B cell (primary cell): ENCODE measurements at places on chromosomes 11 and 22. TPM values are rescaled to one million over a fixed set of nuclear protein-coding genes. Genes with fewer than 3 reads are reported as not detected.

AP1B1 gene
- total RNA-seq, result 162 and 174 TPM in 2 replicates

PEX26 gene
- 33.4 and 35.4 TPM in 2 replicates for total RNA-seq

FOLR3 gene
- not detected in 2 replicates for total RNA-seq

PDGFB gene
- total RNA-seq, result not detected in 2 replicates

MYEOV gene
- total RNA-seq, result not detected in 2 replicates

AGBL2 gene
- total RNA-seq, result 13.6 and 17.0 TPM in 2 replicates

PNPLA5 gene
- total RNA-seq, result not detected in 2 replicates

HBG2 gene
- not detected in 2 replicates for total RNA-seq

GDPD4 gene
- total RNA-seq, result not detected in 2 replicates

DNA sequence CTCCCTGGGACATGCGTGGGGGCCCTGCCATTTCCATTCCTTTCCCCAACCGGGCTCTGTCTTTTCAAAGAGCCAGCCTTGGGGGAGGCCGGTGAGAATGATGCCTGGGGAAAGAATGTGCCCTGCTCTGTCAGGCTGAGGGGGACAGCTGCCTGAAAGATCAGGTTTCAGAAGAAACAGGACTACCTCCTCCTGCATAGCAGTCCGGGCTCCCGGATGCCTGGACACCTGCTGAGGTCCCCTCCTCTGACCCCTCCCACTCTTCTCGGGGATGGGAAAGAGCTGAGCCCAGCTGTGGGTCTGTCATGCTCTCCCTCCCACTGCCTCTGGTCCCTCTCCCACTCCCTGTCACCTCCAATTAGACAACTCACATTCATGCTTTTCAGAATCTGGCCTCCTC, 41.8 kb upstream of the CDON start:
- no peak for DNase-seq

DNA sequence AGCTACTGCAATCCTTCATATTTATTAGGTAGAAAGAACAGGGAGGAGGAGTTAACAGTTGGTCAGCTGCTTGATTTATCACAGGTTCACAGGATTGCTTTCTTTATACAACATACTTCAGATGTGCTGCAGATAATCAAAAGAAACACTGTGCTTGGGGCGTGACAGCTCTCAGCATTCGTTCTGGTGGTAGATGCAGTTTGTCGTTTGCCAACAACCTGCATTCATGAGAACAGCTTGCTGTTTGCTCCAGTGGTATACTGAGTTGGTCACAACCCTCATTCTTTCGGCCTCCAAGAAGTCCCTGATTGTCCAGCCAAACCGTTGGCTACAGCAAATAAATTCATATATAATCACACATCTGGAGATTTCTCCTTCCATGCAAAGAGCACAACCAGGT, 120.5 kb downstream of the ZNF280B start:
- DNase-seq, result no peak

DNA sequence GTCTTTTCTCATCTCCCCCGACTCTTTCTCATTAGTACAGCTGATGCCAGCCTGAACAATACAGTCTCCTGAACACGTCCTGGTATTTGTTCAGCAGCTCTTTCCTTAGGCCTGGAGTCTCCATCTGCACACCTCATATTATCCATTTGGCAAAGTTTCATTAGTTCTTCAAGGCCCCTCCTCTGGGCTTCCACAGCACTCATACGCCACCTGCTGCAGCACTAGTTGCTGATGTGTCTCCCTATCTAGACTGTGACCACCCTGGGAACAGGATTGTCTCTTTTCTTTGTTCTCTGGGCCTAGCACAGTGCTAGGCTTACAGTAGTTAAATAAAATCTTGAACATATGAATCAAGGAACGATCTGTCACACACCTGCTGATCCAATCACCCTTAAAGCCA, 17.2 kb downstream of the DCHS1 start:
- DNase-seq, result no peak

DNA sequence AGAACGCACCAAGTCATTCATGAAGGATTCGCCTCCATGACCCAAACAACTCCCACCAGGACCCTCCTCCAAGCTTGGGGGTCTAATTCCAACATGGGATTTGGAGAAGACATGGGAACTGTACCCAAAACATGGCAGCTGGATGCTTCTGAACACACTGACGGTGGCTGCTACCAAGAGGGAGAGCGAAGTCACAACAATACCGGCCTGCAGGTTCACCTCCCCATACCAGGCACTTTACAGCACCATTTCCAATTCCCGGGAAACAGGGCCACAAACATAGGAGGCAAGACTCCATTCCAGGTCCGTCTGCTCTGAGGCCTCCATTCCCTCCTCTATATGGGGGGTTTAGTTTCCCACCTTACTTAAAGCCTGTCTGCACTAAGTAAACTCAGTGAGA, 75.8 kb downstream of the LINC01488 start:
- DNase-seq, result no peak

DNA sequence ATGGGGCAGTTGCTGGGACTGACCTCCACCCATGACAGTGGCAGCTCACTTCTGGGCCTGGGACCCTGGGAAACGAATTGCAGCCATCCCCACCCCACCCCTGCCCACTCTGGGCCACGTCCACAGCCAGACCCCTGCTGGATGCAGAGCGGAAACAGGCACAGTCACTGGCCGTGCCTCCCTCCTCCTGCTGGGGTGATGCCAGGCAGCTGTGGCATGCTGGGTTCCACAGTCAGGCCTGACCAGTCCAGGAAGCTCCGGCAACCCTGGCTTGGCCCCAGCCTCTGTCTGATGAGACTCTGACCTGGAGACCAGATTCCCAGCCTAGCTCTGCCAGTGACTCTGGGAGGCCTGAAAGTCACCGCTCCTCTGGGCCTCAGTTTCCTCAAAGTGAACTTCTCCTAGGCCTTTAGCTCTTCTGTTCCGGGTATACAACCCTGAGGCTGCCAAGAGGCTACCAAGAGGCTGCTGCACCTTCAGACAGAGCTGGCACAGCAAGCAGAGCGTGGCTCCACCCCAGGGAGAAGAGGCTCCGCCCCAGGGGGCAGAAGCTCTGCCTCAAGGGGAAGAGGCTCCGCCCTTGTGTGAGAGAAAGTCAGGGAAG, 8.9 kb downstream of the SULT4A1 start:
- no peak for DNase-seq

DNA sequence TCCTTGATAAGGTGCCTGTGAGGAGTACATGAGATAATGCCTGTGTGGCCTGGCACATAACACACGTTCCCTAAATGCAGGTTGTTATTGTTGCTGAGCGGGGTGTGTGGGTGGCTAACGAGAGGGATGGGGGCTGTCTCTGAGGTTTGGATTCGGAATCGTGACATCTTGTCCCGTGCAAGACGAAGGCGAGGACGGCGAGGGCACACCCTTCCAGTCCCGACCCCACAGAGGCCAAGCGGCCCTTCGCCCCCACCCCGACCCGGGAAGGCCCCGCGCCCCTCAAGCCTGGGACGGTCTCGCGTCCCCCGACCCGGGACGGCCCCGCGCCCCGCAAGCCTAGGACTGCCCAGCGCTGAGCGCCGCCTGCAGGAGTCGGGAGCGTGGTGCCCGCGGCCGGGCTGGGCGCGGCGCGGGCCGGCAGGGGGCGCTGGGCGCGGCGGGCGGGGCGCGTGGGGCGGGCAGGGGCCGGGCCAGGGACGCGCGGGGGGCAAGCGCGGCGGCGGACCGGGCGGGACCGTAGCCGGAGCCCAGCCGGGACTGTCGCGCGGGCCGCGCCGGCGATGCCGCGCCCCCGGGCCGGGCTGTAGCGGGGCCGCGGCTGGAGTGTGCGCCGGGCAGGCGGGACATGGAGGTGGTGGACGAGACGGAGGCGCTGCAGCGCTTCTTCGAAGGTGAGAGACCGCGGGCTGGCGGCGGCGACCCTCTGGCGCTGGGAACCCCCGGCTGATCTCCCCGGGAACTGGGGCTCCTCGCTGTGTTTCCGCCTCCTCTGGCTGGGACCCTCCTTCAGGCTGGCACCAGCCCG, at the start of gene MYRF:
TSS of gene MYRF (plus strand) at position 520 of the 808 bp plus-strand sequence. CDS start at position 629, 109 bp downstream.
- DNase-seq, result peak; percentile 71

DNA sequence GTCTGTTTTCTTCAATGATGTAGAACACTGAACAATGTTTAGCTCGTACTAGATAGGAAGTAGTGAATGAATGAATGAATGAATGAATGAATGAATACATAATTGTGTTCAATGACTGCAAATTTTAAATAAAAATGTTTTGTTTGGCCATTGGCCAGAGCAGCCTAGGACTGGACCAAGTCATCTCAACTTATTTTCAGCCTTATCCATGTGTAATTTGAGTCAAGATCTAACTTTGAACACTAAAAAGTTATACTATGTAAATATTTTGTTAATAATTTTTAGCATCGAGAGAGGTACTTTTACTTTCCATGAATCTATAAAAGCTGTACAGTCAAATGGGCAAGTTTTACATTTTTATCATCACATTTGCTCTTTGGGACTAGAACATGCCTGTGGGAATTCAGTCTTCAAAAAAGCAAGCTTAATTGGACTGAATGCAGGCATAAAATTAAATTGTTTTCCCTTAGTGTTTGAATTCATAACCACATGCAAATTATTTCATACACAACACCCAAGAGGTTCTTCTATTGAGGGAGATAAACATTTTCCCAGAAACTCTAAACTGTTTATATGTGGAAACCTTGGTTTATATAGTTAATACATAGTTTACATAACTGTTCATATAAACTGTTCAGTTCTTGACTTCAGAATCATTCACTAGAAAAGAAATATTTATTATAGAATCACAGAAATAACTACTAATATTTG, 222.1 kb upstream of the ANO3 start:
- DNase-seq, result no peak

DNA sequence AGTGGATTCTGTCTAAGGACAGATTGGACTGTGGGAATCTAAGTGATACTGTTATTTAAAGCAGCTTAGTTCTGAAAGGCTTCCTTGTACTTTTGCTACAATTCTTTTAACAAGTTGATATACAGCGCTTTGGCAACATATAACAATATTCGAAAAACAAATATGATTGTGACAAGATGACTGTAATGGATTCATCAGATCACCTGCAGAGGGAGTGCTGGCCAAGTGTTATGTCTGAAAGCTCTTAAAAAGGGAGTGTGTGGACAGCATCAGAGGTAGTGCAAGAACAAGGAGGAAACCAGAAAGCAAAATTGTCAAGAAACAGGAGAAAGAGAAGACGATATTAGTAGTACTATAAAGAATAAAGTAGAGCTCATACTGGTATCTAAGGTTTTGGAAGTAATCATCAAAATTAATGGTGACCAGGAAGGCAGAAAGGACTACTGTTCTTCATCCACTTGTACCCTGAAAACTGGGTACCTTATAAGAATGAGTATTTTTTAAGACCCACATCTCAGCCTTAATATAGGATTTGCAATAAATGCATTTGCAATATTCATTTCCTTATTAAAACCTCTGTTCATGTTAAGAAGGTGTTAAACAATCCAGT, 1112.0 kb upstream of the CCDC90B start:
- DNase-seq, result no peak

- DNase-seq, result no peak
Observed at GRCh38 chr11:110859240-110859840, 147.1 kb upstream of the ARHGAP20 start.

GRCh38 chr11:35121326-35121865, 17.6 kb upstream of the CD44 start:
- DNase-seq, result peak; percentile 32

GRCh38 chr11:59158206-59159068, 13.5 kb upstream of the DTX4 start:
- DNase-seq, result peak; percentile 86

- no peak for DNase-seq
Observed at GRCh38 chr11:89065066-89065465, 716 bp downstream of the GRM5 start.

DNA sequence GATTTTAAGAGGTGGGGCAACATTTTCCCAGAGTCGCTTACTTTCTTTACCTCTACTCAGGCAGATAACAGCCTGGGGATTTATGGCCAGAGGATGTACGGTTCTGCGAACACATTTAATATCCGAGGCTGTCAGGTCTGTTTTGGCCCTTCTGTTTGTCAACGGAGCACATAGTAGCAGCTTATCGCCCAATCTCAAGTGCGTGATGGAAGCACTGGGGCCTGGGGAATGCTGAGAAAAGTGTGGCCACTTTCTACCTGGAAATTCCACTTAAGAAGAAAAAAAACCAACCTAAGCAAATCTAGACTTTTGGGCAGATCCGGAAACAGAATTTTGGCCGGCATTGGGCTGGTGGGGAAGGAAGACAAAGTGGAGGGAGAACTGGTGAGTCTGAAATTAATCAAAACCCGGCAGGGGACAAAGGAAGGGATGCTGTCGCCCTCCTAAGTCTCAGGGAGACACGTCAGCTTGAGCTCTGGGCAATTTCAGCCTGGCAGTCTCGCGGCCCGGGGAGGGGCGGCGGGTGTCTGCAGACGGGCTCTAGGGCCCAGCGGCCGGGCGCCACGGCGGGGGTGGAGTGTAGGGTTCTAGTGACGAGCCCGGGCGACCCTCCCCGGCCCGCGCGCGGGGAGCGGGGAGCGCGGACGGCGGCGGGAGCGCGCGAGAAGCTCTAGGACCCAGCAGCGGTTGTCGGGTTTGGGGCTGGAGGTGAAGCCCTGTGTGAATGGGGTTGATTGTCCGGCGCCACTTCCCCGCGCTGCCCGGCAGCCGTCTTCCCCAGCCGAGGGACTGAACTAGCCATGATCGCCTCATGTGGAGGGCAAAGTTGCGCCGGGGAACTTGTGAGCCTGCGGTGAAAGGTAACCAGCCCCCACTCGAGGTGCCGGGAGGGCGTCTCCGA, at the start of gene AMOTL1:
TSS of gene AMOTL1 (plus strand) at position 656 of the 901 bp plus-strand sequence. CDS start at position 812, 156 bp downstream.
- DNase-seq, result peak; percentile 48

DNA sequence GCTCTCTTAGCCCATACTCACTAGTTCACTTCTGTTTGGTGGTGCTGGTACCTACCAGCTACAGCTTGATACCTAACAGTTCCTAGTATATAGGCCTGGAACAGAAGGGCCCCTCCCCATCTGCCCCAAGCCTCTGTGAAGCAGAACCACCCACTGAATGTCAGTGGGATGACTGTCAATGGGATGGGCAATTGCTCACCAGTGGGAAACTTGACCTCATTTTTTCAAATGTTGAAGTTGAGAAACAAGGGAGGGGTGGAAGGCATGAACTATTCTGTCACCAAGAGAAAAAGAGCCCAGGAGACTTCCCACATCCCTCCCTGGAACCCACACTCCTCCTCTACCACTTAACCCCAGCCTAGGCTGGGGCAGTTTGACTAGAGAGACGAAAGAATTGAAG, at the start of gene NLRP10:
TSS of gene NLRP10 (minus strand) at position 62 of the 400 bp plus-strand sequence. CDS start 1,952 bp downstream, outside the sequence.
- DNase-seq, result no peak

- no peak for DNase-seq
Observed at GRCh38 chr22:43244402-43244801, 57.5 kb upstream of the TTLL12 start.

DNA sequence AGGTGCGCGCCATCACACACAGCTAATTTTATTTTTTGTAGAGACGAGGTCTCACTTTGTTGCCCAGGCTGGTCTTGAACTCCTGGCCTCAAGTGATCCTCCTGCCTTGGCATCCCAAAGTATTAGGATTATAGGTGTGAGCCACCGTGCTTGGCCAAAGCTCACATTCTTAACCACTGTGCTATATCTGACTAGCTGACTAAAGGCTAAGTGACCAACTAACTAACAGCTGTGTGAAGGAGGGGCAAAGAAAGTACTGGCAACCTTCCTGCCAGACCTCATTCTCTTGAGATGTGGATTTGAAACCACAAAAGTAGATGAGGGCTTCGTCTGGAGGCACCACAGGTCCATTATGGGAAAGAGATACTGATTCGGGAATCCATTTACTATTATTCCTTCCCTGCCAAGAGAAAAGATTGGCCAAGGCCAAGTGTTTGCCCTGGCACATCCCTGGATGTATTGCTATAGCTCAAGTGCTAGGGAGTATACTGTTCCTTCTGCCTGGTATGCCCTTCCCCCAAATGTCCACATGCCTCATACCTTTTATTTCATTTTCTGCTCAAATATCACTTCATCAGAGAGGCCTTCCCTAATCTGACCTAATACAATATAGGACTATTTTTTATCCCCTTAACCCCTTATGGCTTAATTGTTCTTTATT, 52.7 kb upstream of the RRM1 start:
- DNase-seq, result no peak
